ENCODE measurements at places on chromosomes 5 and 9.

GRCh38 chr9:3074247-3074646, 230.4 kb upstream of the PUM3 start:
- no peak for DNase-seq

GRCh38 chr9:82206946-82207345, 218.4 kb downstream of the SPATA31D1 start:
- DNase-seq = no peak

- DNase-seq = no peak
These were observed 21.5 kb downstream of the FABP6 start for GRCh38 chr5:160250826-160251225.

DNA sequence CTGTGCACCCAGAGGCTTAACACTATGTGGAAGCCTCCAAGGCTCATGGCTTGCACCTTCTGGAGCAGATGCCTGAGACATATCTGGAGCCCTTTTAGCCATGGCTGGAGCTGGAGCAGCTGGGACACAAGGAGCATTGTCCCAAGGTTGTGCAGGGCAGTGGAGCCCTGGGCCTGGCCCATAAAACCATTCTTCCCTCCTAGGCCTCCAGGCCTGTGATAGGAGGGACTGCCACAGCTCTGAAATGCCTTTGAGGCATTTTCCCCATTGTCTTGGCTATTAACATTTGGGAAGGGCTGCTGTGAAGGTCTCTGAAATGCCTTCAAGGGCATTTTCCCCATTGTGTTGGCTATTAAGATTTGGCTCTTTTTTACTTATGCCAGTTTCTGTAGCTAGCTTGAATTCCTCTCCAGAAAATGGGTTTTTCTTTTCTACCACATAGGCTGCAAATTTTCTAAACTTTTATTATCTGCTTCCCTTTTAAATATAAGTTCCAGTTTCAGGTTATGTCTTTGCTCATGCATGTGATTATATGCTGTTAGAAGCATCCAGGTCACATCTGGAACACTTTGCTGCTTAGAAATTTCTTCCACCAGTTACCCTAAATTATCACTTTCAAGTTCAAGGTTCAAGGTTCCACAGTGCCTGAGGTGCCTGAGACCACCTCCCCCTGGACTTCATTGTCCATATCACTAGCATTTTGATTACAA, 221.2 kb downstream of the ADAMTSL1 start:
- no peak for DNase-seq

DNA sequence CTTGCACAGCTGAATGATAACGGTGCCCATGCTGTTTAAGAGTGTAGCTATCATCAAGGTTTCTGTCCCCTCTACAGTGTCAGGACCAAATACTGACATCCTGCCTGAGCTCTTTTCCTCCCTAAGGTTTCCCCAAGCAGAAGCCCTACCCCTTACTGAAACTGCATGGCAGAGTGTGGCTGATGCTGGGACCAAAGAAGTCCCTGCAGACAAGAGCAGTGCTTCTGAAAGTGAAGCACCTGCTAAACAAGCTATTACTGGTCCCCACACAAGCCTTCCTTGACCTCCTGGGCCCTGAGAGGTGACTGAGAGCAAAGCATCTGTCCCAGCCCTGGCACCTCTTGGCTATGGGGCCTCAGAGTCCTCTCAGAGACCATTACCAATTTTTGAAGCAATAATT, 56.1 kb downstream of the CFAP90 start:
- no peak for DNase-seq

DNA sequence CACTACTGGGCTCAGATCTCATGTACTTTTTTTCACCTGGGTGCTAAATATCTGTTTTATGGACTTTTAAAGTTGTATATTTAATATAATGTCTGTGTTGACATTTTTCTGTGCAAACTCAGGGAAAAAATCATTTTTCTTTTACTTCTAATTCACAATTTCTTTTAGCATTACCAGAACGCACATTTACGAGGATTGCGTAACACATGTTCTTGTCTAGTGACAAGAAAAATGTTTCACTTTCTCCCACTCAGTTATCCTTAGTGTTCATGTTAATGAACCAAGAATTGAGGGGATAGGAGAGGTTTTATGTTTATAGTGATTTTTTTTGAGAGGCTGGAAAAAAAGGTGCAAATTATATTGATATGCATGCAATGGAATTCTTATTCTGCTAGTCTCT, 86.3 kb upstream of the PJA2 start:
- no peak for DNase-seq

- DNase-seq = no peak
These were observed 383.2 kb downstream of the PLK2 start for GRCh38 chr5:58076483-58077257.

- DNase-seq = no peak
These were observed 1817.2 kb upstream of the CDH9 start for GRCh38 chr5:28855626-28856025.

DNA sequence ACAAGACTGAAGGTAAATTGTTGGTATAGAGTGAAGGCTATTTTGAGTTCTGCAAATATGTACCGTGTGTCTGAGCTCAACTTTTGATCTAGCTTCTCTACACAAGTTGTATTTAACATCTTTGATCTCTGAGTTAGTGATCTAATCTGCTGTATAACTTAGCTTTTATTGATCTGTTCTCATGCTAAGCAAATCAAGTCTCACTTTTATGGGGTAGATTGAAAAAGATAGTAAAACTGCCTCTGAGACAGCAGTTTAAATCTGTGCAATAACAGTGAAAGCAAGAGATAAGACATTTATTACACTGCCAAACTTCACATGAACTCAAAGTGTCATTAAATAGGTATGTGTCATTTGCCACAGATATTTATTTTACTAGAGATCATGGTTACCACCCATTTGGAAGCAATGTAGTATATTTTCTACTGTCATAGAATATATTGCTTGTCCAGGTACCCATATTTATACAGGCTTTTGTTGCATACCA, 477.3 kb downstream of the ISL1 start:
- DNase-seq = no peak

GRCh38 chr9:27537027-27537435, 7.4 kb upstream of the MOB3B start:
- DNase-seq = no peak

- peak; percentile 58 for DNase-seq
These were observed at the start of gene DOCK8 for GRCh38 chr9:214648-215493. Gene DOCK8 (plus strand): TSS chr9:214865. CDS start chr9:214977, 112 bp downstream.

DNA sequence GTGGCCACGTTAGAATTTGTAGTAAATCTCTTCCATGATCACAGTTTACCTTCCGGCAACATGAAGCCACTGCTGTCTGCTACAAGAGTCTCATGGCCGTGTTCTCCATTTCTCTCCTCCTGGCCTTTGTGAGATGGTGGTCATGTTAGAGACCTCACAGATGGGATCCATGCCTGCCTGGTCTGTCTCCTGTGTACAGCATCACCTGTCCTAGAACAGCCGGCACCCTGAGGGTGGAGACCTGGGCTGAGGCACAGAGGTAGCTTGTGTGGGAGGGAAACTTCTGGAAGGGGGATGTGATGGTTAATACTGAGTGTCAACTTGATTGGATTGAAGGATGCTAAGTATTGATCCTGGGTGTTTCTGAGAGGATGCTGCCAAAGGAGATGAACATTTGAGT, 3.1 kb upstream of the FCN2 start:
- DNase-seq = no peak

DNA sequence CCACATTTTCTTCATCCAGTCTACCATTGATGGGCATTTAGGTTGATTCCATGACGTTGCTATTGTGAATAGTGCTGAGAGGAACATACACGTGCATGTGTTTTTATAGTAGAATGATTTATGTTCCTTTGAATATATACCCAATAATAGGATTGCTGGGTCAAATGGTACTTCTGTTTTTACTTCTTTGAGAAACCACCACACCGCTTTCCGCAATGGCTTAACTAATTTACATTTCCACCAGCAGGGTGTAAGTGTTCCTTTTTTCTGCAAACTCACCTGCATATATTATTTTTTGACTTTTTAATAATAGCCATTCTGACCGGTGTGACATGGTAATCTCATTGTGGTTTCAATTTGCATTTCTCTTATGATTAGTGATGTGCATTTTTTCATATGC, 82.2 kb upstream of the RFX3 start:
- DNase-seq = no peak

- DNase-seq = no peak
These were observed 152.9 kb upstream of the APC start for GRCh38 chr5:112584781-112585180.

GRCh38 chr5:139379626-139380449, 3.3 kb downstream of the SLC23A1 start:
- no peak for DNase-seq

DNA sequence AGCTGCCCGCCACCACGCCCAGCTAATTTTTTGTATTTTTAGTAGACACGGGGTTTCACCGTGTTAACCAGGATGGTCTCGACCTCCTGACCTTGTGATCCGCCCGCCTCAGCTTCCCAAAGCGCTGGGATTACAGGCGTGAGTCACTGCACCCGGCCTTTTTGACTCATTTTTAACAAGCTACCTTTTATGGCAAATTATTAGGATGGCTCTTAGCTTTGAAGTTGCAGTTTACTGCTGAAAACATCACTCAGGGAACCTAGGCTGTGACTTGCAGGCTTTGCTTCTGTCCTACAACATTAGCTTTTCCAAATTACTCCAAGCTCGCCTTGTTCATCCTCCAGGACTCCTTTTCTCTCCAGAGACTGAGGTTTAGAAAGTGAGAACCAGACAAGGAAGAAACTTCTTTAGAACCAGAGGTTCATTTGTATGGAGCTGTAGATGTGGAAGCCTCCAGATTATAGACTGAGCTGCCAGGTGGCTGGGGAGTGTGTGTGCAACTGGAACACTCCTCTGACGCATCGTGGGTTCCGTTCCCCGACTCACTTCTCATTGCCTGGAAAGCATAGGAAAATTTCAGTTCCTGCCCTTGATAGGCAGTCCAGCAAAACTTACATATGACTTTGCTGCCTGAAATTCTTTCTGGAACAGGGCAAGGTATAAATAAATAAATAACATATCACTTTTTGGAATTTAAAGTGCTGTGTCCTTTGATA, 23.8 kb upstream of the SPTAN1 start:
- no peak for DNase-seq

GRCh38 chr9:34506623-34507022, 16.2 kb downstream of the ENHO start:
- no peak for DNase-seq
